ENCODE measurements at places on chromosomes 2 and 18.

DNA sequence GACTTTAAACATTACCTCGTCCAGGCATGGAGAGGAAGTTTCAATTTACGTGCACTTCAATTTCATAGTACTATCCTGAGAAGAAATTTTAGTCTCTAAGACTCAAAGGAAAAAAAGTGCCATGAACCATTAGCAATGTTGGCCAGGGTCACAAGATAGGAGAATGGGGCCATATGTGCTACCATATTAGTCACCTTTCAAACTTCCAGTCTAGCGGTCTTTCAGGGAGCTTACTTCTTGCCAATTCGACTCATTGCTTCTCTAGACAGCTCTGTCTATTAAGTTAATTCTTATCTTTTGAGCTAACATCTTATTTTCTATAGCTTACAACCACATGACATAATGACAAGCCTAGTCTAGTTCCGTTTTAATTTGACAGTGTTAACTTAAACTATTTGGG, 129.1 kb downstream of the ANKRD44 start:
- DNase-seq = no peak

DNA sequence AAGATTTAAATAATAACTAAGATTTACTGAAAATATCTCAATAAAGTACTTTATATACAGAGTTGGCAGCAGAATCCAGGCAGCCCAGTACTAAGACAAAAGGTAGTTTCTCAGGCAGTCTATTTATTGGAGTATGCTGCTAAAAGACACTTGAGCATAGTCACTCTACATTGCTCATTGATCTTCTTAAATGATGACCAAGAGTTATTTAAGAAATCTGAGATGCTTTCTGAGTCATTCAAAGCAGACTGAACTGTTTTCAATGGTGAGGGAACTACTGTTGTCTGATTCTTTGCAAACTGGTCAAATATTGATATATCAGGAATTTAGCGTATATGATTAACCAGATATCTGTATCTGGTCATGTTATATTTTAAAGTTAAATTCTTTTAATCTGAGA, 133.6 kb downstream of the PHLPP1 start:
- no peak for DNase-seq

GRCh38 chr2:144330951-144331673, 188.8 kb downstream of the ZEB2 start:
- peak; percentile 23 for DNase-seq

DNA sequence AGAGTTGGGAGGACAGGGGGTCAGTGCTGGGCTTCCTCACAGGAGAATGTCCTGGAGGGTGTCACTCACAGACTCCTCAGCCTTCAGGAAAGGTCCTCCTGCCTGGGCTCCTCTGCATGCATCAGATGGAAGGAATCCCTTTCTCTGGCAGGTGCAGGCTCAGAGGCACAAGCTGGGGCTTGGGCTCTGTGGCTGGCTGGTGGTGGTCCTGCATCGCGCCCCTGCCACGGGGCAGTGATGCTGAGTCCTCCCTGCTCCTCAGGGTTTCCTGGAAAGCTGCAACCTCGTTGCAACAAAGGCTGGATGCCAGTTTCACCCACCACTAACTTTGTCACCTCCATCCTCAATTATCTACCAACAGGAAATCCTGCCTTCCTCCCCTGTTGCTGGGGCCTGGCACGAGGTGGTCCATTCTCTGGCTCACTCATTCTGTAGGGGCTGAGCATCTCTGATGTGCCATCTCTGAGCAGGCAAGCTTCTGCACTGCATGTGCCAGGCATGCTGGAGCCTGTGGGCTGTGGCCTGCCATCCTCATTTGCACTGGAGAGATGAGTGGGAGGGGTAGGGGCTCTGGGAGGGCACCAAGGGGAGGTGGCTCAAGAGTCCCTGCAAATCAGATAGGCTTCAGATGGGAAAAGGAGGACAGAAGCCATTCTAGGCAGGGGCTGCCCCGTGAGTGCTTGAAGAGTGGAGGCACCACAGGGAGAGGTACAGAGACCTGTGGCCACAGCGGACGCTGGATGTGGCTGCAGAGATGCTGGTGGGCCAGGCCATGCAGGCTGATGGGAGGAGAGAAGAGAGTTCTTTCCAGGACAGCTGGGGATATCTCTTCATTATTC, 272.6 kb upstream of the HS6ST1 start:
- DNase-seq = no peak

DNA sequence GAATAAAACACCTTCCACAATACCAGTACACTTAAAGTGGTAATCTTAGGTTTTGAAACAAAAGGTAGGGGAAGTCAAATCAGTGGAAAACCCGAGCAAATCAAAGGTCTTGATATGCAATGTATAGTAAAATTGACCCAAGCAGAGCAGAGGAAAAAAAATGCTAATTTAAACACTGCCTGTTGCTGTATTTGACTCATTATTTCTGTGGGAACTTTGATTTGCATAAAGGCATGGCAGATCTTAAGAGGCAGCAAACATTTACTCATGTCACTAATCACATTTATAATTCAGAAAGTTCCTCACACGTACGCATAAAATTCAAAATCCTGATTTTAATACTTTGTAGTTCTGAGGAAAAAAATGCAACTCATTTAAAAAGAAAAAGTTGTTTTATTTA, 64.4 kb downstream of the IKZF2 start:
- no peak for DNase-seq

DNA sequence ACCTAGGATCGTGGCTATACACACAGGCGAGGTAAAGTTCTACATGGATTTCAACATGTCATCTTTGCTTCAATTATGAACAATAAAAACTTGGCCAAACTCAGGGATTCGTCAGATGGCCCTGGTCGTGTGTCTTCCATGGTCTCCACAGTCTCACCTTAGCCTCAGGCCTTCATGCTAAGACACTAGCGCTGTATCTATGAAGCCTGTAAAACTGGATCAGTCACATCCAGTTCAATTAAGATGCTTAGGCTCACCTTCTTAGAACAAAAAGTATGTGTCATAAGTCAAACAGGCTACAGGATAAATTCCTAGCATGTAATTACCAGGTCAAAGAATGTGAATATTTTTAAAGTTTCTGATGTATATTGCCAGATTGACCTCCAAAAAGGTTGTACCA, 113.7 kb upstream of the NRP2 start:
- no peak for DNase-seq

DNA sequence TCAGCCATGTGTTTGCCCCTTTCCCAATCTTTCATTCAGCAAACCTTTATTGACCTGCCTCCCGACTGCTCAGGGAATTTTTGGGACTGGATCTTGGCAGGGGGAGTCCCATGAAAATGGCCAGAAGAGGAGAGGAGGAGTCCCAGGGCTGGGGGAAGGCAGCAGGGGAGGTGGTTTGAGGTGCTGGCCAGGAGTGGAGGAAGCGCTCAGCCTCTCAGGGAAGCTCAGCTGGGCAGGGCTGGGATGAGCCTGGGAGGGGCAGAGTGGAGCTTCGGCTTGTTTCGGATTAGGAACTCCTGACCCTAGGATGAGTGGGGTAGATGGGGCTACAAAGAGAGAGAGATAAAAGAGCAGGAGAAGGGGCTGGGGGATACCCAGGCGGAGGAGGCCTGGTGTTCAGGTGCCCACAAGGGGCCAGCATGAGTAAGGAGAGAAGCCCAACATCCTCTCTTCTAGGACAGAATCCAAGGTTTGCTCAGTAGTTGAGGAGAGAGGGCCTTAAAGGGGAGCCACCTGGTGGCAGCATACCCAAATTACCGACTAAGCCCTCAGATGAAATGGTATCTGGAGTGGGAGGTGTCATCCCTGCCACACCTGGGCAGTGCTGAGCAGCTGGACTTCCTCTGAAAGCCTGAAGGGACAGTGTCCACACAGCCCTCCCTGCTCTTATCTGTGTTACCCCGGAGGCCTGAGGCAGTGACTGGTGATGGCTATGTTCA, 91.1 kb downstream of the INHBB start:
- DNase-seq = peak; percentile 25

DNA sequence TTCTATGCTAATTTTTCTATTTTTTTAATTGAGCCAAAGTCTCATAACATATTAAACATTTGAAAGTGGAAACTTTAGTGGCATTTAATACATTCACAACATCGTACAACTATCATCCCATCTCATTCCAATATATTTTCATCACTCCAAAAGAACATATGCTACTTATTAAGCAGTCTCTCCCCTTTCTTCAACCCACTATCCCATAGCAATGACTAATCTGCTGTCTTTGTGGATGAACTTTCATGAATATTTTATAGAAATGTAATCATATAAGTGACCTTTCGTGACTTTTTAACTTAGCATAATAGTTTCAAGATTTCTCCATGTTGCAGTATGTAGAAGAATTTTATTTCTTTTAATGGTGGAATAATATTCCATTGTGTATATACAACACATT, 90.3 kb downstream of the CCDC178 start:
- no peak for DNase-seq

- DNase-seq = peak; percentile 82
Measured at GRCh38 chr2:132547090-132547687, 122.8 kb downstream of the LYPD1 start.

GRCh38 chr2:203246646-203247045, 7.8 kb downstream of the CYP20A1 start:
- DNase-seq = no peak

GRCh38 chr2:38960609-38961320, 71.1 kb downstream of the ARHGEF33 start:
- DNase-seq = no peak

- DNase-seq = peak; percentile 73
Measured at GRCh38 chr2:73243884-73244570, 9.9 kb downstream of the CCT7 start.

GRCh38 chr2:224601923-224602322, 16.8 kb upstream of the CUL3 start:
- DNase-seq = no peak

DNA sequence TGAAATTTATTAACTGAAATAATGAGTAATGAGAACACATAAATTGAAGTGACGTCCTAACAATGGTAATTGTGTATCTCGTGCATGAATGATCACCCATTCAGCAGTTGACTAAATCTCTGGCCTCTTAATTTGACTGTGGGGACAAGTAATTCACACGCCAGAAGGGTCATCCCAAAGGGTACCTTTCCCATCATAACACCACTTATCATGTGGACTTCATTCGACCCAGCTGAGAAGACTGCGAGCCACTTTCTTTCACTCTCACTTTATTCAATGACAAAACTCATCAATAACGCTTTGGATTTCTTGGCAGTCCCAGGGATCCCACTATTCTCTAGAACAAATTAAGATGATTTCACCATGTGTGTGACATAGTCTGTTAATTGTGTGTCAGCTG, 62.7 kb upstream of the LYPD1 start:
- DNase-seq = no peak

GRCh38 chr2:175010848-175011254, 5.7 kb upstream of the CHN1 start:
- DNase-seq = no peak

DNA sequence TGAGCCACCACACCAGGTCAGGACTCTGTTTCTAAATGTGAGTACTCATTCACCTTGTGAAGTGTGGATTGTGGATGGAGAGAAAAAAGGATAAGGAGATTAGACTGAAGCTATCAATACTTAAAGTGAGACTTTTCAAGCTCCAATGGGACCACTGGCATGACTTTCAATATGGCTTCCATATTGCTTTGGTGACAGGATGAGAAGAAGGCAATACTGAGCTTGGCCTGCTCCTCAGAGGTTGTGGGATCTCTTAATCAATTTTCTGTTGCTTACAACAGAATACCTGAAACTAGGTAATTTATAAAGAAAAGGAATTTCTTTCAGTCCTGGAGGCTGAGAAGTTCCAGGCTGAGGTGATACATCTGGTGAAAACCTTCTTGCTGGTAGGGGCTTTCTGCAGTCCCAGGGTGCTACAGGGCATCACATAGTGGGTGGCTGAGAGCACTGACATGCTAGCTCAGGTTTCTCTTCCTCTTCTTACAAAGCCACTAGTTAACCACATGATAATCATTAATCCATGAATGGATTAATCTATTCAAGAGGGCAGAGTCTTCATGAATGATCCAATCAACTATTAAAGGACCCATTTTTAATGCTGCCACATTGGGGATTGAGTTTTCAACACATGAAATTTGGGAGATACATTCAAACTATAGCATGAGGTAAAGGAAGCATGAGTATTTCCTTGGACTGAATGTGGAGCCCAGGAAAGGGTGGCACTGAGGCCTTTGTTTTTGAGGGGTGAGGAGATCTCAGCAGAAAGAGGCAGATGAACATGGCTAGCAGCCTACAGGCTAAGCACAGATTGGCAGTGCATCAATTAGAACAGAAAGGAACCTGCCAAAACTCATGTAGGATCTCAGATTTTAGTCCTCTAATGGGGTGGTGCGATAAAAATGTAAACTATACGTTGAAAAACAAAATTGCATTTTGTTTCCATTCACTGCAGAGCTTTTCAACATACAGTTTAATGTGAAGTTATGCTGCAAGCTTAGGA, 274.5 kb downstream of the PIK3C3 start:
- no peak for DNase-seq

GRCh38 chr2:235668782-235669181, 174.9 kb downstream of the AGAP1 start:
- DNase-seq = no peak

DNA sequence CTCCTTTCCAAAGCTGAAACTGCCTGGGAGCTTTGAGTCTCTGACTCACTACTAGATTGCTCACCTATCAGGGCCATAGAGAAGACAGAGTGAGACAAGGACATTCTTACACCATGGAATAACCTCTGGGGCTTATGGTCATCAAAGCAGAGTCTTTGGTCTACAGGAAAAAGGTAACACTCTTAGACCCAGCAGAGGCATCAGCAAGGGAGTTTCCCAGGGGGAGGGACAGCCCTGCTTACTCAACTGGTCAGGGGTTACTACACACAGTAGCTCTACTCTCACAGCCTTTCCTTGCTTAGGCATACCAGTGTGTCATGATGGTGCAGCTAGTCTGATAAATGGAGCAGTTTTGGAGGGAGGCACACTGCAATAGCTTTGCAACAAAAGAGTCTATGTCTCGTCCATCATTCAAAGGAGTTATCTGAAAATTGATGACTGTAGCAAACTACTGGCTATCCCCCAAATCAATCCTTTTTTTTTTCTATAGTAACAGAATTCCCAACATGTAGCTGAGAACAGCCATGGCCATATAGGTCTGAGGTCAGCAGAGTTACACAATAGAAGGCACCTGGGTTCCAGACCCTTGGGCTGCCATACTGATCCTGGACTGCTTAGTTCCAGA, 22.4 kb upstream of the CD28 start:
- DNase-seq = peak; percentile 97

- no peak for DNase-seq
Measured at GRCh38 chr2:64023485-64024258, 4.4 kb upstream of the VPS54 start.

- DNase-seq = no peak
Measured at GRCh38 chr2:64246962-64247361, 102.7 kb upstream of the PELI1 start.

DNA sequence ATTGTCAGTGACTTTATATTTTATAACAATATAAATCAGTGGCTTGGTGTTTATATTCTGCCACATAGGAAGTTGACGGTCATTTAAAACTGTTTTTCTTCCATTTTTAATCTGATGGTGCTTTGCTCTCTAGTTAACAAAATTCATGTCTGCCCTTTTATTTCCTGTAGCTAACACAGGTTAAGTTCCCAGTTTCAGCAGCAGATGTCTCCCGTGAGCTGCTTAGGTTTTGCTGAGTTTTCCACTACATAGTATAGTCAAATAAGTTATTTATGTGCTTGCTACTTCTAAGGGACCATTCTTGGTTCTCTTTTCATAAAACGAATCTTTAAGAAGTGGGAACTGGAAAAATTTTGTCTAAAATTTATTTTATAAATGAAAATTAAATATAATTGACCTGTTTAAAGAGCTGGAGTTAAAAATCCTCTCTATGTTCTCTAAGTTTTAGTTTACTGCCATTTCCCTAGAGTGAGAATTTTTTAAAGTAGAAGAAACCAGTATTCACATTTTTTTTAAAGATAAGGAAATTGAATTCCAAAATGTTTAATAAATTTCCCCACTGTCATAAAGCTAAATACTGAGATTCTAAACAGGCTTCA, 20.6 kb downstream of the HTR2B start:
- peak; percentile 85 for DNase-seq
